ENCODE measurements at places on chromosomes 2 and 18. TPM values are rescaled to one million over a fixed set of nuclear protein-coding genes. Genes with fewer than 3 reads are reported as not detected.

- H3K27me3 ChIP-seq: no peaks in the 10 kb centered on the region
- H3K27ac ChIP-seq: no peak overlapping the region
- DNase-seq: no peak
- no peaks in the 10 kb centered on the region for H3K36me3 ChIP-seq
- H3K4me3 ChIP-seq: no peak overlapping the region
- H3K4me1 ChIP-seq: peaks cover 10% of the 10 kb centered on the region
Measured at GRCh38 chr18:75475228-75475627, 47.7 kb upstream of the SMIM21 start.

DNA sequence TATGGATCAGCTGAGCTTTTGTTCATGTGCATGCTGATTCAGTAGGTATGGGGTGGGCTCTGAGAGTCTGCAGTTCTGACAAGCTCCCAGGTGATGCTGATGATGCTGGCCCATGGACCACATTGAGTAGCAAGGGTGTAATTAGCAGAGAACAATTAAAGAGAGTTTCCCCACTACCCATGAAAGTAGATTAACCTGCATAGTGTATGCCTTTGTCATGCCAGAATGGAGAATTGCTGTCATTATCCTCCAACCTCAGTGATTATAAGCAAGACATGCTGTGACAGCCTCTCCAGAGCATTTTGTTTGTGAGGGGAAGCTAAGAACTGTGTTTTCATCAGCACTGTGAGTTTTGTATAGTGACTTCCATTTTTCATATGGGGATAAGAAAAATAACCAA is 59.5 kb upstream of the LYPD1 start:
- H3K27ac ChIP-seq: no peak overlapping the region
- no peaks in the 10 kb centered on the region for H3K4me1 ChIP-seq
- H3K27me3 ChIP-seq: peaks cover 6% of the 10 kb centered on the region

GRCh38 chr2:180706694-180707093 is 273.7 kb upstream of the UBE2E3 start:
- H3K36me3 ChIP-seq: no peaks in the 10 kb centered on the region
- no peak for DNase-seq
- no peaks in the 10 kb centered on the region for H3K4me1 ChIP-seq
- H3K27ac ChIP-seq: no peak overlapping the region

The UGT1A4 gene
- 0.12 TPM for total RNA-seq

The GIGYF2 gene
- total RNA-seq: 60.6 TPM

The TAF1B gene
- 27.9 TPM for total RNA-seq

- no peaks in the 10 kb centered on the region for H3K4me1 ChIP-seq
- no peak overlapping the region for H3K27ac ChIP-seq
- no peaks in the 10 kb centered on the region for H3K36me3 ChIP-seq
- H3K4me3 ChIP-seq: no peak overlapping the region
- no peak for DNase-seq
- no peaks in the 10 kb centered on the region for H3K27me3 ChIP-seq
Measured at GRCh38 chr18:45373286-45373880, 241.9 kb upstream of the SLC14A2 start.

The MDH1B gene
- total RNA-seq: 3.7 TPM

DNA sequence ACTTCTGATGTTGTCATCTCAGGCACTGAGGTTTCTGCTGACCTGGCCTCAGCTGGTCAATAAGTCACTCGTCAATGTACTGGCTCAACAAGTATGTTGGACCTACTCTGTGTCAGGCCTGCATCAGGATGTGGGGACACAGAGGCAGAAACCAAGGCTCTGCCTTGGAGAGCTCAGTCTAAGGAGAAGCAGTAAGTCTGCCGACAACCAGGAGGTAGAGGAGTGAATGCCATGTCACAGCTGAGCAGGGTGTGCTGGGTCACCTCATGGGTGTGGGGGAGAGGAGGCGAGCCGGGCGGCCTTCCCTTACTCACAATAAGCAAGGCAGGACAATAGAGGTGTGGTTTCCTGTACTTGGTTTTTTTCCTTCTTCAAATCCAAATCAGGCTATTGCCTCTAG is 75.8 kb downstream of the COLEC12 start:
- no peak overlapping the region for H3K4me3 ChIP-seq
- H3K36me3 ChIP-seq: no peaks in the 10 kb centered on the region
- H3K27ac ChIP-seq: no peak overlapping the region
- H3K27me3 ChIP-seq: no peaks in the 10 kb centered on the region

GRCh38 chr2:151287513-151288250 is 1.8 kb downstream of the NMI start:
- DNase-seq: no peak
- no peaks in the 10 kb centered on the region for H3K27me3 ChIP-seq
- no peak overlapping the region for H3K4me3 ChIP-seq
- peaks cover 20% of the 10 kb centered on the region for H3K4me1 ChIP-seq

The IL1B gene
- not detected for total RNA-seq
